ENCODE measurements at places on chromosomes 13 and 19. TPM values are rescaled to one million over a fixed set of nuclear protein-coding genes. Genes with fewer than 3 reads are reported as not detected.

DNA sequence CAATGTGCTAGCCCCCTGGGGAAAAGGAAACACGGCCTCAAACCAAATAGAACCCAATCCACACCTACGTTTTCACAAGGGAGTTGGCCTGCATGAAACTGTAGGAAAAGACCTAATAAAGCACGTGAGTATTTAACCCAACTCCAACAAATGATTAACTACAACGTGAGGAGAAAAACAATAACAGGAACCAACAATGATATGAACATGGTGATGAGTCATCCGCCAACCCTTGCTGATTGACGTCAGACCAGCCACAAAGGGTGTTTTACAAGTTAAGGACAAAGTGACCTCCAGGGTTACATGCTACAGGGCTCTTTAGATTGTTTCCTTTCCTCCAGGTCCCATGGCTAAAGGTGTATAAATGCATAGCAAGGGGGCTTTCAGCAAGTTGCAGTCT lies 460.5 kb downstream of the COG6 start:
- H3K36me3 ChIP-seq, result no peaks in the 10 kb centered on the region
- H3K27me3 ChIP-seq, result no peaks in the 10 kb centered on the region
- no peaks in the 10 kb centered on the region for H3K4me1 ChIP-seq
- H3K27ac ChIP-seq, result no peak overlapping the region
- DNase-seq, result peak; percentile 63

Gene FFAR1
- 0.30 TPM for total RNA-seq

DNA sequence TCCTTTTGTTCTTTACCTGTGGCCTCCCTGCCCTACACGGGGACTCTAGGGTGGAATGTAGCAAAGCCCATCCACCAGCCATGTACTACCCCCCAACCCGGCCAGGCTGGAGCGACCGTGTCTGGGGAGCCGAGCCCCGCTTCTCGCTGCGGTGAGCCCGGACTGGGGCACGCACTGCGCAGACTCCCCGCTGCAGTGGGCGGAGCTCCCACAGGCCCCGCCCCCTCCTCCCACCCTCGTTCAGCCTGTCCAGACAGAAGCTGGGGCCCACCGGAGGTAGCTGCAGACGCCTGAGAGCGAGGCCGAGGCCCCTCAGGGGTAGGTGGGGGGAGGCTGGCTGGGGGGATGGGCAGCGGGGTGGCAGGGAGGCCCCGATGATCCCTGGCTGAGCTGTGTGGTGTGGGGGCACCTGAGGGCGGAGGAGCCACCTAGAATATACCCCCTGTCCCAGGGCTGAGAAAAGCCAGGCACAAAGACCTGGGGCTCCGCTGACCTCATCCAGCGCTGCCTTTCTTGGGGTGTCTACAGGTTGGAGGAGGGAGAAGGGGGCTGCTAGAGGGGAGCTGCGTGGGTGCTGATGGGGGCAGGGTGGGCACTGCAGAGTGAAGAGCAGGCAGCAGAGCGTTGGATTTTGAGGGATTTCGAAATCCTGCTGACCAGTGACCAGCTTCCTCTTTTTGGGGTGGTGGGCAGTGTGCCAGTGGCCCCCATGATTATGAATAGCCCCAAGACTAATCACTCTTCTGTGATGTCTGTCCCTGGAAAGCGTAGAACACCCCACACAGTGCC lies 17.3 kb downstream of the PLD3 start:
- H3K36me3 ChIP-seq, result peaks cover 21% of the 10 kb centered on the region
- peaks cover 29% of the 10 kb centered on the region for H3K4me1 ChIP-seq
- H3K27me3 ChIP-seq, result no peaks in the 10 kb centered on the region

DNA sequence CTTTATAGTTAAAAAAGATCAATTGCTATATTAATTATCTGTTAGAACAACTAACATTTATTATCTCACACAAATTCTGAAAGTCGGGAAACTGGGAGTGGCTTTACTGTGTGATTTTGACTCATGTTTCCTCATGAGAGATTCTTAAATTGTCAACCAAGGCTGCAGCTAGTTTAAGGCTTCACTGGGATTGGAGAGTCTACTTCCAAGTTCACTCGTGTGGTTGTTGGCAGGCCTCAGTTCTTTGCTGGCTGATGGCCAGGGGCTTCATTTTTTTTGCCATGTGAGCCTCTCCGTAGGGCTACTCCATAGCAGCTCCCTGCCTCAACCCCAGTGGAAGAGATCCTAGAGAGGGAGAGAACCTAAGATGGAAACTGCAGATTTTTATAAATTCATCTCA lies 24.5 kb upstream of the LPAR6 start:
- no peak overlapping the region for H3K27ac ChIP-seq
- peaks cover 2% of the 10 kb centered on the region for H3K4me1 ChIP-seq
- H3K4me3 ChIP-seq, result no peak overlapping the region
- no peaks in the 10 kb centered on the region for H3K27me3 ChIP-seq
- no peak for DNase-seq

DNA sequence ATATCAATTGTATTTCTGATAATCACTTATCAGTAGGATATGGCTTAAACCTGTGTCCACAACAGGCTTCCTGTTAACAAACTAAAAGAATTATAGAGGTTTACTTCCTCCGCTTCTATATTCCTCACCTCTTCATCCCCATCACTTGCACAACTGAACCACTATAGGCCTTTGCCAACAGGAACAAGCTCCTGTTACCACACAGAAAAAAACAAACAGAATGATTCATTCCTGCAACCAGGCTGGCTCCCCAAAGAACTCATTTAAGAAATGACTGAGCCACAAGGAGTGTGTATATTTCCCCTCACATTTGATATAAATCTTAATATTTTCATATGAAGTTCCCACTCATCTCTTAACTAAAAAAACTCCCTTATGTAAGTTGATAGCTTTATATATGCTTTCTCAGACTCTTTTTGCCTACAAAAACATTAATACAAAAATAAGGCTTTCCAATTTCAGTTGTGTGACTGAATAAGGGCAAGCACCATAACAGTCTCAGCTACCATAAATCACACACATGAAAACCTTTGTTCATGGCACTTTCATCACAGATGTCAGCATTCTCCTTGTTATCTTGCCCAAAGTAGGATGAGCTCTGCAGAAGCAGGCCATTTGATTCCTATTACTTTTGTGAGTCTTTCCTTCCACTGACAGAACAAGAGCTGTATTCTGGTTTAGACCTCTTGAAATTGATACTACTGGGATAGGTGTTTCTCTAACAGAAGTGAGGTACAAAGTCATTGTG lies 366.8 kb downstream of the SLITRK1 start:
- DNase-seq, result no peak
- no peaks in the 10 kb centered on the region for H3K4me1 ChIP-seq

DNA sequence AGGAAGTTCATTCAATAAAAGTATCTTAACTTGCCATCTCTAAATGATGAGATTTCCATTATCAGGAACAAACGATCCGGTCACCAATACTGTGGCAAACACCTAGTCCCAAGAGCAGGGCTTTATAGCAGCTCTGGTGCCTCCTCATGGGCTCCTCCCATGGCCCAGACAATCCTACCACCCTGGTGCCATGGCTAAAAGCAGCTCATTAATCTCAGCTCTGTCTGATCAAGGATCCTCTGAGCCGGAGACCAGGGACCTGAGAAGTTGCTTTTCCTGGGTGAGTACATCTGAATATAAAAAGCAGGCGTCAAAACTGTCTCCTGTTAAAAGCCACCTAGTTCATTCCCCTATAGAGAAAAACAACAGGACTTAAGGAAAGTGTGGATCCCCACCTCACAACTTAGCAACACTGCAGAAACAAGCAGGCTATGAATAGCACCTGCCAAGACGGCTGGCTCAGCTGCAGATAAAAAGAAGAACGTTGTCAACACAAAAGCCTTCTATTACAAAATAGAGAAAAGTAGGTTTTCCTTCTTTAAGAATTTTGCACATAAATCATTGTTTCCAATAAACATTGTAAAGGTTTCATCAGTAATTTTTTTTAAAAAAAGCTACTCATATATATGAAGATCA lies 30.3 kb downstream of the TSHZ3 start:
- no peaks in the 10 kb centered on the region for H3K4me1 ChIP-seq
- H3K4me3 ChIP-seq, result no peak overlapping the region
- no peak overlapping the region for H3K27ac ChIP-seq
- DNase-seq, result no peak
- H3K36me3 ChIP-seq, result no peaks in the 10 kb centered on the region
- H3K27me3 ChIP-seq, result no peaks in the 10 kb centered on the region

GRCh38 chr19:35882114-35882832 lies 13.9 kb downstream of the APLP1 start:
- peaks cover 3% of the 10 kb centered on the region for H3K4me1 ChIP-seq
- H3K4me3 ChIP-seq, result no peak overlapping the region
- peaks cover 14% of the 10 kb centered on the region for H3K27me3 ChIP-seq
- DNase-seq, result peak; percentile 84

DNA sequence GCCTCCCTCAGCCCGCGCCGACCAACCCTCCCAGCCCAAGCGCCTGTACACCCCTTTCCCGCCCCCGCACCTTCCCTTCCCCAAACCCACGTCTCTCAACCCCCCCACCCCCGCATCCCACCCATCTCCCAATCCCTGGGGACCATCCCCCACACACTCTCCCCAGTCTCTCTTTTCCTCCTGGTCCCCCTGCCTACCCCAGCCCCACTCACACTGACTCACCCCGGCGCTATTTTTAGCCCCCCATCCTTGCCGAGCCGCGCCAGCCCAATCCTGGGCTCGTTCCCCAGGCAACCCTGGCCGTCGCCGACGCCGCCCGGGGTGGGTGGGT lies 11.7 kb downstream of the CIC start:
- H3K4me3 ChIP-seq, result peak overlapping the region; percentile 91
- peak overlapping the region; percentile 99 for H3K27ac ChIP-seq
- H3K27me3 ChIP-seq, result no peaks in the 10 kb centered on the region

Gene PEAK3
- total RNA-seq, result 8.4 TPM

Gene POMP
- 36.0 TPM for total RNA-seq

DNA sequence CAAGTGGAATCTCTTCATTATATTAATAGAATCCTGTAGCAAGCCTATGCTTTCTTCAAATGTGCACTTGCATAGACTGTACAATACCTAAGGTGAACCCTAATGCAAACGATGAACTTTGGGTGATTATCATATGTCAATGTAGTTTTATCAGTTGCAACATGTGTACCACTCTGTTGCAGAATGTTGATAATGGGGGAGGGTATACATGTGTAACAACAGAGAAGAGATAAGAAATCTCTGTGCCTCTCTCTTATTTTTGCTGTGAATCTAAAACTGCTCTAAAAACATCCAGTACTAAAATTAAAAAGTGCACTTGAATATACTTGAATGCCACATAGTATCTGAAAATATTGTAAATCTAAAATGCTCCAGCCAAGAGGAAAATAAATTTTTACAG lies 820.8 kb upstream of the MIR17HG start:
- H3K27me3 ChIP-seq, result no peaks in the 10 kb centered on the region
- H3K4me3 ChIP-seq, result no peak overlapping the region
- H3K36me3 ChIP-seq, result no peaks in the 10 kb centered on the region
- no peak overlapping the region for H3K27ac ChIP-seq

- no peak within 1 kb of the TSS for H3K27ac ChIP-seq
- peaks cover 38% of the 10 kb centered on the region for H3K4me1 ChIP-seq
- no peaks in the 10 kb centered on the region for H3K36me3 ChIP-seq
- H3K4me3 ChIP-seq, result peak within 1 kb of the TSS; percentile 12
Observed at GRCh38 chr13:78603240-78603957, at the start of gene POU4F1. POU4F1 (minus strand) TSS chr13:78603552; CDS start chr13:78603326, 226 bp downstream.
